ENCODE measurements at places on chromosomes 3 and 15.

DNA sequence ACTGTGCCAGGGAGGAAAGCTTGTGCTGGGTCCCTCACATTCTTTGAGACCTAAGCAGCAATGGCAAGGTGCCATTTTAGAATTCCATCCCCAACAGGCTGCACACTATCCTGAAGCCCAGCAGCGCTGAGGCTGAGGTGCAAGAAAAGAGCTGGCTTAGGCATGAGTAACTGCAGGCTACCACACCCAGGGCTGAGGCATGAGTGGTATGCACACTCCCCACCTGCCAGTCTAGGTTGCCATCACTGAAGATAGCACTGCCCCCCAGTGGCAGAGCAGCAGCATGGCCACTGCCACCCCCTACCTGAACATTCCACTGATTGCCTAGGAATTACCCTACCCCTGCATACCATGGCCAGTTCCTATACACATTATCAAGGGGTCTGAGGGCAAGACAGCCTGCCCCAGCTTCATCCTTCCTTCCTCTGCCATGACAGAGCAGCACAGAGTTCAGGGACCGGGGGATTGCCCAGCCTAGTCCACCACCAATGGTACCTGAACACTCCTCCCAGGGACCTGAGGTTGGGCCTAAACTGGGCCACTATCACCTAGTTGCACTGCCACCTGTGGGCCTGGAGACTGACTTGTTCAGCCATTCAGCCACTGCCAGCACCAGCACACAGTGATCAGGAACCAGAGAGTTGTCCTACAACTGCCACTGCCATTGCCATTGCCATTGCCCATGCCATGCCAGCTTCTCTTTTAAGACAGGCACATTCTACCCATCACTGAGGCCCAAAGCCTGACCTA, 129.8 kb downstream of the SATB1 start:
- DNase-seq, result no peak

DNA sequence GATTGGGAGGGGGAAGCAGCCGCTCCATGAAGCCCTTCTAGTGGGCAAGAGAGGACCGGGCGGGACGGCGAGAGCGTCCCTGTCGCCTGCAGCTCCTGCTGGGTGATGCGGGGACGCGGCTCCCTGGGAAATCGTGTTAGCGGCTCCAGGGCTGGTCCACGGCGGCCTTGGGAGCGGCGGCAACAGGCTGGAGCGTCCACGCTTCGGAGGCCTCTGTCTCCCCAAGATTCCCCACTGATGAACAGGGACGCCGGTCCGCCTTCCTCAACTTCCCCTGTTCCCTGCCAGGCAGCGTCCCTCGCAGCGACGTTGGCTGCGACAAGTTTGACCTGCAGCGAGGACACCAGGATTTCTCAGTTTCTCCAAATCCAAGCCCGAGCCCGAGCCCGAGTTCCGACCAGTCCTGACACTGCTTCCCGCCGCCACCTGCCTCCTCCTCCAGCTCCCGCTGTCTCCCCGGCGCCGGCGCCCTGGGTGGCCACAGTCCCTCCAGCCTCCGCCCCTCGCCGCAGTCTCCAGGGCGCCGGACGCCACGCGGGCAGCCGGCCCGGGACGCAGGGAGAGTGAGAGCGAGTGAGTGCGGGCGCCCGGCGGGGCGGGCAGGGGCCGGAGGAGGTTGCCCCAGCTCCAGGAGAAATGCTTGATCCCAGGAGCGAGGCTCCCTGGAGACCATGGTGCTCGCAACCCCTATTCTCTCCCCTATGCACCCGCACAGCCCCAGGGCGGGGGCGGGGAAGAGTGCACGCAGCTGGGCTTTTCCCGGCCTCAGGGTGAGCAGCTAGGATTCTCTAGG, 78.1 kb upstream of the RNF7 start:
- no peak for DNase-seq

- DNase-seq, result no peak
Measured at GRCh38 chr3:188262913-188263683, 109.1 kb downstream of the LPP start.

DNA sequence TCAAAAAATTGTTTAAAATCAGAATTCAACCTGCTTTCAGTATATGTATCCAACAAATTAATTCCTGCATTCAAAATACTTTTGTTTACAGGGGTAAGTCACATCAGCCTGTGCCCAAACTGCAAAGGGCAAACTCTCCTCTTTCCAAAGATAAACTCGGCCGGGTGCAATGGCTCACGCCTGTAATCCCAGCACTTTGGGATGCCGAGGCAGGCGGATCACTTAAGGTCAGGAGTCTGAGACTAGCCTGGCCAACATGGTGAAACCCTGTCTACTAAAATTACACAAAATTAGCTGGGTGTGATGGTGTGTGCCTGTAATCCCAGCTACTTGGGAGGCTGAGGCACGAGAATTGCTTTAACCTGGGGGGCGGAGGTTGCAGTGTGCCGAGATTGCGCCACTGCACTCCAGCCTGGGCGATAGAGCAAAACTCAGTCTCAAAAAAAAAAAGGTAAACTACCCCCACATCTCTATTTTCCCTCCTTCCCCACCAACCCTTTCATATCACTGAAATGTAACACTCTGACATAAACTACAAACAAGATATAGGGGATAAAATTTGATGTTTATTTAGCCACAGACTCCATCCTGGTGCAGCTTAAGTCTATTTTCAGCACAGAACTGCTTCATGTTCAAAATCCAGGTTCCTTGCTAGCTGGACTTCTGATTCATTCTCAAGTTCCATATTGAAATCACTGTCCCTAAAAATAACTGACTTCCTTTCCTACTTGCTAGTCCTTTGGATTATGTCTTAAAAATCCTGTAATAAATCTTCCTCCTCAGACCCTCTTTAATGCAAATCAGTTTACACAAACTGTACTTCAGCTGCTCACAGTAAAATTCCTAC, 15.4 kb downstream of the UBP1 start:
- no peak for DNase-seq

DNA sequence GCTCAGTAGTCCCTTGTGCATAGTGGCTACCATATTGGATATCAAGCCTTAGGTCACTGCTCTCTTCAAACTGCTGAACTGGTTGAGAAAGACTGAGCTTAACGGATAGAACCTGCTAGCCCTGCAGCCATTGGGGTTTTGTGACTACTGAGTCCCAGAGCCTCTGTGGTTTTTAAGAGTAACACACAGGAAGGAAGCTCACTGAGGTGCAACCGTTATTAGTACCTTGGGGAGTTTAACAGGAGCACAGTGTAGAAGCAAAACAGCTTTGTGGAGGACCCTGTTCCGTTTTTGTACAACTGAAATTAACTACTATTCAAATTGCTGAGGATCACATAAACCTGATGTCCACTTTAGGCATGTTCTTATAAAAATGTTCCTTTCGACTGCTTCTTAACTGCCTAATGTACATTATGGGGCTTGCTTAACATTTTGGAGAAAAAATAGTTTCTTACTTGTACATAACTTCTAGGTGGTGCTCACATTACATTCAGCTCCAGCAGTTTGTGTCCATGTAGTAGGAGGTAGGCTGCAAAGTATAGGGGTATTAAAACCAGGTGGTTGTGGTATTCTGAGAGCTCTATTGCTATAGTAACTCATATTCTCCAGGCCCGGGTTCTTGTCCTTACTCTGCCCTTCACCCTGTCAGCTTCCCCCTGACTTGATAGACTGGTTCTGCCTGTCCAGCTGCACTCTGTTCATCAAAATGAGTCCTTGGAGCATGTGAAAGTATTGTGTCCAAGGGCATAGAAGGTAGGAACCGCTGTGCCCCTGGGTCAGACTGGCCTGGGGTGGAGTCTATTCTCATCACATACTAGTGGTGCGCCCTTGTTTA, 17.3 kb downstream of the PXK start:
- DNase-seq, result no peak

- no peak for DNase-seq
Measured at GRCh38 chr3:114624571-114625181, 330.8 kb downstream of the TIGIT start.
